ENCODE measurements at places on chromosomes 7 and 10. TPM values are rescaled to one million over a fixed set of nuclear protein-coding genes. Genes with fewer than 3 reads are reported as not detected.

DNA sequence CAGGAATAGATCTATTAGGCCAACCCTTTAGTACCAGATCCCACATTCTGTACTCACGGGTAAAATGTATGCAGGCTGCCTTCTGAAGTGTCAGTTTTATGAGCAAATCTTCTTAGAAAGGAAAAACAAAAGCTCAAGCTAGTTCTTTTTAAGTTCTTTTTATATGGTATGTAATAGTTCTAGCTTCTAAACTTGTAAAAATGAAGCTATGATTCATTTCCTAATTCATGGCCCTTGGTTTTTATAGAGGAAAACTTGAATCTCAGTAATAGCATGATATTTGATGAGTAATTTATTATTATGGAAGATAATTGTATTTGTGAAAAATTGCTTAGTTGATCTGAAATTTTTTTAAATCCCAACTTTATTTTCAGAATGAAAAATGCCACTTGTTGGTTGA, 54.3 kb downstream of the SLK start:
- no peak for DNase-seq

- no peak for DNase-seq
These were observed 954.3 kb downstream of the CNTNAP2 start for GRCh38 chr7:147070886-147071285.

Gene TRPV5
- not detected for total RNA-seq

DNA sequence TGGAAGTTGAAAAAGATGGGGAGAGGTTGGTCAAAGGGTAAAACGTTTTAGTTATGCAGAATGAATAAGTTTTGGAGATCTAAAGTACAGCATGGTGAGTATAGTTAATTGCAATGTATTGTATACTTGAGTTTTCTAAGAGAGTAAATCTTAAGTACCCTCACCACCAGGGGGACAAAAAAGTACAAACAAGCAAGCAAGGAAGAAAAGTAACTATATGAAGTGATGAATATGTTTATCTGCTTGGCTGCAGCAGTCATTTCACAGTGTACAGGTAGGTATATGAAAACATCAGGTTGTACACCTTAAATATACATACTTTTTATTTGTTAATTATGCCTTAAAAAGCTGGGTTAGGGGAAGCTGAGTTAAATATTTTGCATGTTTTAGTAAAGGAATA, 157.3 kb downstream of the PCLO start:
- DNase-seq: no peak

- no peak for DNase-seq
These were observed 474.0 kb upstream of the FOXK1 start for GRCh38 chr7:4208086-4208485.
